CD8-positive, alpha-beta memory T cell (primary cell): ENCODE measurements at places on chromosomes 12 and 14. TPM values are rescaled to one million over a fixed set of nuclear protein-coding genes. Genes with fewer than 3 reads are reported as not detected.

LRP1-AS gene
- not detected for total RNA-seq

TESPA1 gene
- total RNA-seq: 77.3 TPM

KRT73 gene
- total RNA-seq: not detected

KIF5A gene
- total RNA-seq: 1.8 TPM

BATF gene
- total RNA-seq: 165 TPM

PLCZ1 gene
- total RNA-seq: not detected

ACVRL1 gene
- not detected for total RNA-seq

FAM181A gene
- total RNA-seq: not detected

CLECL1 gene
- 3.6 TPM for total RNA-seq

PRIMA1 gene
- total RNA-seq: not detected

LRRK2 gene
- 0.31 TPM for total RNA-seq

PTPRR gene
- not detected for total RNA-seq
